NCI-H1105 treated with DMSO at 0.1 percent for 48 hours (cell line): ENCODE measurements at places on chromosomes 2 and 18.

- no peak for DNase-seq
Measured at GRCh38 chr2:236980961-236981360, 104.7 kb upstream of the COPS8 start.

GRCh38 chr2:122236152-122236874 is 480.9 kb downstream of the TSN start:
- DNase-seq = no peak

DNA sequence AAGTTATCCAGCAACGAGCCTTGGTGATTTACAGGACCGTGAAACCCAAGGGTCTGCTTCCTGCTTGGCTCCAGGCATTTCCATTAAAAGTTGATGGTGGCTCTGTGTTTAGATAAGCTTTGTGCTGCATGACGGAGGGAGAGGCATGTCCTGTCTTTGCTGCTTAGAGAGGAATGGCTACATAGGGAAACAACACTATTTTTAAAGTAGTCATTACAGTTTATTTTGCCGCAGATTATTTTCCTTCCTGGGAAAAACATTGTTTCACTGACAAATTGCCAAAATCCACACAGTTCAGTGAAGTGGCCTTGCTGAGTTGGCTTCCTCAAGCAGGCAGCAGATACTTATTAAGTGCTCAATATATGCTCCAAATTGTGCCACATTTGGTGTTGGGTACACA is 98.5 kb downstream of the THSD7B start:
- no peak for DNase-seq

DNA sequence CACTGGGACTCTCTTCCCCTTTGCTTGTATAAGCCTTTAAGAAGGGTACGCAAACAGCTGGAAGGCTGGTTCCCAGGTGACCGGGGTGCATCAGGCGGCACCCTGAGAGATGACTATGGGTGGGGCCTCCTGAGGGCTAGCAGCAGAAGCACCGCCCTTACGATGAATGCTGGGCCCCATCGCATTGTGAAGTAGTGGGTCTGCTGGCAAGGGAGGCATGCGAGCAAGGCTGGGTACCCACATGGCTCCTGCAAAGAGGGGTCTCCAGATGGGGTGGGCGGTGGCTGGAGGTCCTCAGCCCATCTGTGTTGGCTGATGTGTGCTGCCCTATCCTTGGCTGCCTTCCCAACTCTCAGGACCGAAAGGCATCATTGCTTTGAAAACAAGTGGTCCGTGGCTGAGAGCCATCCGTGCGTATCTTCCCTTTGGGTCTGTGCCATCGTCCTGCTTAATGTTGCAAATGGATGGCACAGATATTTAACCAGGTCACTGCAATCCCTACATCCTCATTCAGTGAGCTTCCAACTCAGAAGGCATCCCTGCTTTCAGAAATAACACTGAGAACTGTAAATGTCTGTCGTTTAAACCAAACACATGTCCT is 83.5 kb upstream of the GPC1 start:
- peak; percentile 80 for DNase-seq

DNA sequence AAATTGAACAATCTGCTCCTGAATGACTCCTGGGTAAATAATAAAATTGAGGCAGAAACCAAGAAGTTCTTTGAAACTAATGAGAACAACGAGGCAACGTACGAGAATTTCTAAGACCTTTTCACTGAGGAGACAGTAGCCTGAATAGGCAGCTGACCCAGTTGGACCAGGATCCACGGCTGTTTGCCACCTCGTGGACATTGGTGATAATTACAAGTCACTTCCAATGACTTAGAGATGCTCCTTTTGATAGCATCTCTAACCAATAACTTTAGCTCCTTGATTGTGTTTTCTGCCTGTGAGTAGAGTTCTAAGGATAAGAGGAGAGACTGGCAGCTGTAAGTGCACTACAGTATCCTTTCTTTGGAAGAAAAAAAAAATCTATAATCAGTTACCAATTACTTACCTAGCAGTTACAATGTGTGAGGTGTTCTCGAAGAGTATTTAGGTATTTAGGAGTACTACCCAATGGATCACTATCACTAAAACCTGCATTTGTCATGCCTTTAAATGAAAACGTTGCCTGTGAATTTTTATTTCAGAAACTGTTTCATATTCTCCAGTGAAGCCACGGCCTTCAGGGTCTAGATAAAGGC is 31.3 kb upstream of the CNTNAP5 start:
- peak; percentile 3 for DNase-seq

DNA sequence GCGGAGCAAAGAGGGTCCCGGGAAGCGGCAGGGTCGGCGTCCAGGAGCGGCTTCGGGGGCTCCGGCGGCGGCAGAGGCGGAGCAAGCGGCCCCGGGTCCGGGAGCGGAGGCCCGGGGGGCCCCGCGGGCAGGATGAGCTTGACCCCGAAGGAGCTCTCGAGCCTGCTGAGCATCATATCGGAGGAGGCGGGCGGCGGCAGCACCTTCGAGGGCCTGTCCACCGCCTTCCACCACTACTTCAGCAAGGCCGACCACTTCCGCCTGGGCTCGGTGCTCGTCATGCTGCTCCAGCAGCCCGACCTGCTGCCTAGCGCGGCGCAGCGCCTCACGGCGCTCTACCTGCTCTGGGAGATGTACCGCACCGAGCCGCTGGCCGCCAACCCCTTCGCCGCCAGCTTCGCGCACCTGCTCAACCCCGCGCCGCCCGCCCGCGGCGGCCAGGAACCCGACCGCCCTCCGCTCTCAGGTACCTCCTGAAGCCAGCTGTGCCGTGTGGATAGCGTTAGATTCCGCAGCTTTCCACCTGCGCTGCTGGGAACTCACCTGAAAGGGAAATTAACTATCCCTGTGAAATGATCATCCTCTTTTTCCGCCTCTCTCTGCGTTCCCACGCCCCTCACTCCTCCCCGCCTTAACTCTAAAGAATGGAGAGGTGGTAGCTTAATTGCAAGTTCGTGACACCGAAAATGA is 472 bp downstream of the CNOT11 start:
- peak; percentile 54 for DNase-seq

DNA sequence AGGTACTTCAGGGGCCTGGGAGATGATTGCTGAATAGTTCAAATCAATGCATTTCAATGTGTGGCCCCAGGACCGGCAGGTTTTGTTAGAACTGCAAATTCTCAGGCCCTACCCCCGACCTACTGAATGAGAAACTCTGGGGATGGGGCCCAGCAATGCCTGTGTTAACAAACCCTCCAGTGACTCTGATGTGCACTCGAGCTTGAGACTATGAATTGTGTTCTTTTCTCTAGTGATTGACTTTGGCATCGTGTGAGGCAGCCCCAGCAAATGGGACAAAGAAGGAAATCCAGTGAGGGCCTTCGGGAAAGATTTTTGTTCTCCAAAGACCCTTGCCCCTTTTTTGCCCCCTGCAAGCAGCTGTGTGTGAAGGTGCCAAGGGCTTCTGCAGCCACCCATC is 22.4 kb downstream of the ALK start:
- no peak for DNase-seq

- DNase-seq = no peak
Measured at GRCh38 chr2:153455403-153455802, 23.2 kb downstream of the RPRM start.
